ENCODE measurements at places on chromosomes 12 and 14. TPM values are rescaled to one million over a fixed set of nuclear protein-coding genes. Genes with fewer than 3 reads are reported as not detected.

GRCh38 chr12:121731473-121731872 lies 18.9 kb downstream of the TMEM120B start:
- DNase-seq = no peak

DNA sequence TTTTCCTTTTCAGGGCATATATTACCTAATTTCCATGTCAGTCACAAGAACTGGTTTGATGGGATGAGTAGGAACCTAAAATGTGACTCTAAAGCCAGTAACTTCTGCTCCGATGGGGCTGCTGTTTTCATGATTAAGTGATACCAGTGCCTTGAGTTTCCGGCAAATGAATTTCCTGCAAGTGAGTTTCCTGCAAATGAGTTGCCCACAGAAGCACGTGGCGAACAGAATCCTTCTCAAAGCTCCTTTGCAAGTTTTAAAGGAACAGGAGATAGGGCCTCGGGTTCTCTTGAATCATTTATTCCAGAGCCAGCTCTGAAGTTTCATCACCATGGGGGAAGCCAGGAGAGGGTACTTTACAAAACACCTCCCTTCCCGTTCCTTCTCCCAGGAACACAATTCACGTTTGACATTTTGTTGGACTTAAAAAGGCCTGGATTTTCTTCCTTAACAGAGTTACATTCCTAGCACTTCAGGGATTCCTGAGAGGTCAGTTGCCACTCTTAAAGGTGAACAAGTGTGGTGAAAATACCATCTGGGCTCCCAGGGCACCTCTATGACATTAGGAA lies 2.2 kb upstream of the PPTC7 start:
- DNase-seq = no peak

Gene GPX2
- 489 TPM for total RNA-seq

DNA sequence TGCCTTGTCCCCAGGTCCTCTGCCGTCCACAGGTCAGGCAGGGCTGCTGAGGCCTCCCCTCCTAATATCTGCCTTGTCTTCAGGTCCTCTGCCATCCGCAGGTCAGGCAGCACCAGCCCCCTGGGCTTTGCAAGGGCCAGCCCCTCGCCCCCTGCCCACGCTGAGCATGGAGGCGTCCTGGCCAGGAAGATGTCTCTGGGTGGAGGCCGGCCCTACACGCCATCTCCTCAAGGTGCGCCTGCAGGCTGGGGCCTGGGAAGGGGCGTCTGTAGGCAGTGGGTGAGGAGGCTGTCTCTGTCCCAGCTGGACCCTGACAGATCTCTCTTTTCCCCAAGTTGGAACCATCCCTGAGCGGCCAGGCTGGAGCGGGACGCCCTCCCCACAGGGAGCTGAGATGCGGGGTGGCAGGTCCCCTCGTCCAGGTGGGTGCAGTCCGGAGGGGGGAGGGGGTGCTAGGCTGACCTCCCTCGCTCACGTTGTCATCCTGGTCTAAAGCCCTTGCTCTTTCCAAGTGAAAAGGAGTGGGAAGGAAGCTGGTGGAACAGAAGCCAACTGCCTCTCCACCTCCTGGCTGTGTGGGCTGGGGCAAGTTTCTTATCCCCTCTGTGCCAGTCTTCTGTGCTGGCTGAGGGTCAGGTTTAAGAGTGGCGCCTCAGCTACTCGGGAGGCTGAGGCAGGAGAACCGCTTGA lies 13.9 kb upstream of the PUS1 start:
- no peak for DNase-seq

DNA sequence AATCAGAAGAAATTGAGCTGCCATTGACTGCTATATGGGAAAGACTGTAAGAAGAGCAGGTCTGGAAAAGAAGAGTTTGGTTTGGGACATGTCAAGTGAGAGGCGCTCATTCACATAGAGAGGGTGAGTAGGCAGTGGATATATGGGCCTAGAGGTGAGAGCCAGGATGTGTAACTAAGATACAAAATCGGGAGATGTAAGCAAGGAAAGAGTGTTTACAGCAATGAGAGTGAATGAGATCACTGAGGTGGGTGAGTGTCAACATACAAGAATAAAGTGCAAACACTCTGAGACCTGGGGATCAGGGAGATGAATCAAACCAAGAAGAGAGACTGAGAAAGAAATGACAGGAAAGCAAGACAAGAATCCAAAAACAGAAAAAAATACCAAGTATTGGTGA lies 58.0 kb upstream of the RTRAF start:
- no peak for DNase-seq

- DNase-seq = no peak
These were observed 75.8 kb downstream of the MOK start for GRCh38 chr14:102229071-102229738.

DNA sequence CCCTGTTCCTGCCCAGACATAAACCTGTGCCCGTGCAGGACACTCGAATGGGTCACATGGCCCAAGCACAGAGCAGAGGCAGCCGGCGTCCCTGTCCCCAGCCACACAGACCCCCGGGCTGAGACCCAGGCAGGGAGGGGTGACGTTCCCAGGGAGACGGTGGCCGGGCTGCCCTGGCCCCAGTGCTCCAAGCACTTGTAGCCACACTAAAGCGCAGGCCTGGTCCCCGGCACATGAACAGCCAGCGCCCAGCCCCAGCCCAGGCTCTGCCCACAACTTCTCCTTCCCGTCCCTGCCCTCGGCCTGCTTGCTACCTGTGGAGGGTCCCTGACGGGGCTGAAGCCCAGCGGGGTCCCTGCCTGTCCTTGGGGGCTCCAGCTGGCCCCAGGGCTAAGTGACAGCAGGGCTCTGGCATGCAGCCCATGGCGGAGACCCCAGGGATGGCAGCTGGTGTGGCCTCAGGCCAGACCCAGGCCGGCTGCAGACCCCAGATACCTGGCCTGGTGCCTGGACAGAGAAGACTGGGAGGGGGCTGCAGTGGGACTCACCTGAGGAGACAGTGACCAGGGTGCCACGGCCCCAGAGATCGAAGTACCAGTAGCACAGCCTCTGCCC lies 338.4 kb downstream of the TMEM121 start:
- no peak for DNase-seq

DNA sequence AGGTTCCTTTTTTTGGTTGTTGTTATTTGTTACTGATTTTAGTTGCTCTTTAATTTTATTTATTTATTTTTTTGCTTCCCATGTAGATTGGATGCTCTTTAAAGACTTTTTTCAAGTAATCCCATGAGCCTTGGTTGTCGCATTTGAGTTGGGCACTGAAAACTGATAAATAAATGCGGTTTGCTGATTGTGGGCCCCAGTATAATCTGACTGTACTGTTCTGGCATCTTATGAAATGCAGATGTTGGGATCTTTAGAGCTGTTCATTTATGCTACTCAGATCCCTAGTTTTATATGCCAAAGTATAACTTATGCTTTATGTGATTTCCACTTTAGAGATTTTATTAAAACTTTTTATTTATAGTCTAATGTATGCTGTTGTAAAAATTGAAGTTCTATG lies 33.3 kb downstream of the WNK1 start:
- no peak for DNase-seq

Gene DACT1
- 1.5 TPM for total RNA-seq

Gene DENND5B
- 3.9 TPM for total RNA-seq

GRCh38 chr14:89420502-89420901 lies 3.5 kb upstream of the FOXN3 start:
- peak; percentile 46 for DNase-seq

GRCh38 chr14:32509632-32510187 lies 180.6 kb downstream of the AKAP6 start:
- no peak for DNase-seq
